ENCODE measurements at places on chromosomes 6 and 20.
A peak's percentile ranks its signal among the peaks of the same experiment; 100 is the strongest.

- no peak for DNase-seq
These were observed 592.9 kb downstream of the TFAP2B start for GRCh38 chr6:51411496-51412125.

- peak; percentile 23 for DNase-seq
These were observed 96.8 kb downstream of the ANKRD60 start for GRCh38 chr20:58131551-58132142.

DNA sequence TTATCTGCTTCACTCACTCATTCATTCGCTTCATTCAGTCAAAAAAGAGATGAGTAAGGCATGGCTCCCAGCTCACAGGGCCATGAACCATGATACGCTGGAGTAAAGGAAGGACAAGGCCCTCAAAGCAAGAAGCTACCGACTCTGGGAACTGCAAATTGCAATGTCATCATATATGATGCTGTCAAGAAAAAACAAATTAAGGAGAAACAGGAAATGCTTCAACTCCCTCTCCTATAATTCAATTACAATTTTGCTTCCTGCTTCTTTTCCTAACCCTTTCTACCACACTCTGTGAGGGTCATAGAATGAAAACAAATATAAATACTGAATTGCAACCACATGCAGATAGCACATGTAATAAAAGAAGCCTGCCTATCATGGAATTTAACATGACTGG, 725.7 kb upstream of the FLRT3 start:
- DNase-seq, result no peak

GRCh38 chr20:25865715-25866656, 169.3 kb upstream of the ZNF337 start:
- DNase-seq, result peak; percentile 77

DNA sequence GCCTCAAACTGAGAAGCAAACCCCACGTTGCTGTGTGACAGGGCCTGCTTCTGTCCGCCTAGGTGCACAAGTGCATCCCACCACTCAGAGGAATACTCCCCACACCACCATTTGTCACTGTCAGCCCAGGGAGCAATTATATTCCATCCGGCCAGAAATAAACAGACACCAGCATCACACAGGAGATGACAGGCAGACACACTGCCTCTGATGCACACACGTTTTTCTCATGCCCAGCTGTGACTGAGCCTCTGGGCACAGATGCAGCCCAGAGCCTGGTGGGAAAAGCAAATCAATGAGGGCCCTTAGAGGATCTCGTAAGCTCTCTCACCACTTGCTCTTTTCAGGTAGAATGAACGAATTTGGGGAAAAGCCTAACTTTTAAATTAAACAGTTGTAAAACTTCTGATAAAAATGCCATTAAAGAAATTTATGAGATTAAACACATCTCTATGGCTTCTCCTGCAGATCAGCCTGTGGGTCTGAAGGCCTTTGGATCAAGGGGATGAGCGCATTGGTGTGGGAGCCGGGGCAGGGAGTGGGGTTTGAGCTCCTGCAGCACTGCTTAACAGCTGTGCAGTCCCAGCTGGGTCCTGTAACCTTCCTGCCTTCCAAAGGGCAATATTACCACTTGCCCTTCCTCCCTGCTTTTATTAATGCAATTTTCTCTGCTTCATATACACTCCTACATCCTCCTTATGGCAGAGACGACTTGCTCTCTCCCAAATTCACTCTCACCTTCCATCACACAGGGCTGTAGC, 624.3 kb downstream of the PTPRT start:
- no peak for DNase-seq

- no peak for DNase-seq
These were observed 4.5 kb upstream of the EPB41L2 start for GRCh38 chr6:131067521-131067920.

DNA sequence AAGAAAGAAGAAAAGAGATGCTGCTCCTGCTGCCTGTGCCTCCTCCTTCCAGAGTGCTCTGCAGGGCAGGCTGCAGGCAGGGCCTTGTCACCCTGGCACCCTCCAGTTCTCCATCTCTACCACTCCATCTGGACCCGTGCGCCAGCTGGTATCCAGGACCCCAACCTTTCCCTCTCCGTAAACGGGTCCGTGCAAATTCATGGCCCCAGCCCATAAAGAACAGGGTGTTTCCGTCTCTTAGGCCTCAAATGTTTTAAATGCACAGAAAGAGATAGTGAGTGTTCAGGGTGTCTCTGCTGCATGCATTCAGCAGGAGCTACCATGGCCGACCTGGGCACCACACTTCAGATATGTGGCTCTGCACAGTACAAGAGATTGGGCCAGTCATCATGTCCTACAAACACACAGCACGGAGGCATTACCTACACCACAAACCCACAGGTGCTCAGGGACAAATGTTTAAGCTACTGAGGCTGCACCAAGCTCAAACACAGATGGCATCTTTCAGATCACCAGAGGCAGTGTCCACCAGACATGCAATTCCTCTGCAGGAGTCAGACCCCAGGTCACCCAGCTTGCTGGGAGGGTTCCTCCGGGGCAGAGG, 258.1 kb downstream of the DLL1 start:
- DNase-seq, result no peak

- DNase-seq, result no peak
These were observed 10.5 kb upstream of the TAB2 start for GRCh38 chr6:149306967-149307366.

- no peak for DNase-seq
These were observed 20.8 kb upstream of the GMDS start for GRCh38 chr6:2266031-2266795.

DNA sequence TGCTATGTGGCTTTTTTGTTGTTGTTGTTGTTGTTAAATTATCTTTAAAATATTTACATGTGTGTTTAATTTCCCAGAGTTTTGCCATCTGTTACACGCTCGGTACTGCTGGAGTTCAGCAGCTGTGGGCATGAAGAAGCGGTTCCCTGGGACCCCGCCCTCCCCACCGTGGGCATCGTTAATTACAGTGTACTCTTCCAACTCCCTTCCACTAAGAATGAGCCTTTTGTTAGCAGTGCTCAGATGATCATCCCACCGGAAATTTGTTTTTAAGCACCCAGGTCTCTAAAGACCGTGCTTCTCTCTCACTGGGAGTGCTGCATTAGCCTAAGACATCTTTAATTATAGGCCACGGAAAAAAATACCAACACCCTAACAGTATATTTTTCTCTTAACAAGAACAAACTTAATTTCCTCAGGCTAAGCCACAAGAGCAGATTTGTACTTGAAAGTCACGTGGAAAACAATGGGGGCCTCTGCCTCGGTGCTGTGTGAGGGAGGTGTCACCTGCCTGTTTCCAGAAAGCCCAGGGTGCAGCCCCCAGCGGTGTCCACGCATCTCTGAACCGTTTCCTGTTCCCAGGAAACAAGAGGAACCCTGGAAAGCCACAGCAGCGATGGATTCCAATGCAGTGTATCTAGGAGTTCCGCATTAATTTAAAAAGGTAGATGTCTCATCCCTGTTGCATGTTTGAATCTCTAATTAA, 113.3 kb upstream of the FRMD1 start:
- DNase-seq, result no peak

GRCh38 chr6:133502441-133503335, 261.5 kb downstream of the EYA4 start:
- DNase-seq, result no peak

- no peak for DNase-seq
These were observed 151.9 kb downstream of the CFAP61 start for GRCh38 chr20:20204256-20204655.

DNA sequence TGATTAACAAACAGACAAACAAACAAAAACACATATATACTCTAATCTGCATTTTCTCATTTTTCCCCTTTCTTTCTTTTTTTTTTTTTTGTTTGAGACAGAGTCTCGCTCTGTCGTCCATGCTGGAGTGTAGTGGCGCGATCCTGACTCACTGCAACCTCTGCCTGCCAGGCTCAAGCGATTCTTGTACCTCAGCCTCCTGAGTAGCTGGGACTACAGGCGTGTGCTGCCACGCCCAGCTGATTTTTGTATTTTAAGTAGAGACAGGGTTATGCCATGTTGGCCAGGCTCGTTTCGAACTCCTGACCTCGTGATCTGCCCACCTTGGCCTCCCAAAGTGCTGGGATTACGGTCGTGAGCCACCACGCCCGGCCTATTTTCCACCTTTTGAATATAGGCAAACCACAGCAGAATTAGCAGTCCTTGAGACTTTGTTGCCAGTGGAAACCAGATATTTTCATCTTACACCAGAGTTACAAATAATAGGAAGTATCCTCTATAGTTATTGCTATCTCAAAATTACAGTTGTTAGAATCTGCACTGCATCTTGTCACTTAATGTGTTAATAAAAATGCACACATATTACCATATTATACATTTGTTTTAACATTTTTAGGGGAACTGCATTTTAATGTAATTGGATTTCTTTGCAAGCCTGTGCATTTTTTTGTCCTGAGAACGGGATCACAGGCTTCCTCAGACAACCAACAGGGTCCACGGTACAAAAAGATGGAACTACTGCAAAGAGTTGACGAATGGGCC, 208.2 kb upstream of the ZNF217 start:
- DNase-seq, result no peak
